ENCODE measurements at places on chromosomes 3 and 15.

DNA sequence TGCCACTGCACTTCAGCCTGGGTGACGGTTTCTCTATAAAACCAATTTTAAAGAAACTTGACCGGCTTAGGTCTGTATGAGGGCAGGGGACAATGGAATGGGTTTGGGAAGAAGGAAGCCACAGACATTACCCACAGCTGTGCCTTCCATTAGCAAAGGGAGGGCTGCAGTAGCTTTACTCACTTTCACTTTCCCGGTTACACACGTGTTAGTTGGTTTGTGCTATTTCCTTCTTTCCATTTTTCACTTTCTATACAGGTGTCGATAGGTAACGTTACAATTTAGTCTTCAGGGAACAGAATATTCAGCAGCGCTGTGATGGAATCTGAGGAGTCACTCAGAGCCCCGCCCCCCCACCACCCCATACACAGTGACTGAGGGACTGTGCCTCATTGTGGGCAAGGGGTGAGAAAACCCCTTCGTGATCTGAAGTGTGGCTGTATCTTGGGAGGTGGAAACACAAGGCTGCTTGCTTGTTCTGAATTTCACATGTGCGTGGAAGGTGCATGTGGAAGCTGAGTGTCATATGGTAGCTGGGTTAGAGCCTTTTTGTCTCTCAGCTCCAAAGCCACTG is 44.8 kb upstream of the RPL32 start:
- DNase-seq: peak; percentile 52

DNA sequence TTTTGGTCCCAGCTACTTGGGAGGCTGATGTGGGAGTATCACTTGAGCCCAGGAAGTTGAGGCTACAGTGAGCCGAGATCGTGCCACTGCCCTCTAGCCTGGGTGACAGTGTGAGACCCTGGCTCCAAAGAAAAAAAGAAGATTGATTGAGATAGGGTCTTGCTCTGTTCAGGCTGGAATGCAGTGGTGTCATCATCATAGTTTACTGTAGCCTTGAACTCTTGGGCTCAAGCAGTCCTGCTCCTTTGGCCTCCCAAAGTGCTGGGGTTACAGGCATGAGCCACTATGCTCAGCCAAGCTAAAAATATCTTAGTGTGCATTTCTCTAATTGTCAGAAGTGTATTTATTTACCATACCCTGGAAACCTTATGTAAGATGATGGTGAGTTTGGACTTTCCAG is 43.9 kb downstream of the IGF1R start:
- no peak for DNase-seq

GRCh38 chr3:128383316-128384235 is 83.1 kb downstream of the DNAJB8 start:
- DNase-seq: peak; percentile 62

- DNase-seq: no peak
Measured at GRCh38 chr15:75178171-75178937, 23.3 kb upstream of the C15orf39 start.

DNA sequence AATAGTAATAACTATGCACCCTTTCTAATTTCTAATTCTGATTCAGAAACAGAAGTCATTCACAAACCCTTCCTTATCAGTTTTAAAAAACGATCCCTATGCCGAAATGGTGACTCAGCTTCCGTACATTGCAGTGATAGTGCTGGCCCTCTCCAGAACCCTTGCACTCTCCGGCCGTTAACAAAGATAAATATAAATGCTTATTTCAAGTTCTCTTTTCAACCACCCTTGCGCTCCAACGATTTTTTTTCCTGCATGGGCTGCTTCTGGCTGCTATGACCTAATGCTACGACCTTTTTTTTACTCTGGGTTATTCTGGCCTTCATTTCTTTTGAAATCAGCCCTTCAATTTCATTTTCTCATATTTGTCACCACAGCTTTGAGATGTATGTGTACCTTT is 646.2 kb downstream of the NTRK3 start:
- no peak for DNase-seq

GRCh38 chr15:77479015-77479414 is 58.3 kb downstream of the HMG20A start:
- no peak for DNase-seq

DNA sequence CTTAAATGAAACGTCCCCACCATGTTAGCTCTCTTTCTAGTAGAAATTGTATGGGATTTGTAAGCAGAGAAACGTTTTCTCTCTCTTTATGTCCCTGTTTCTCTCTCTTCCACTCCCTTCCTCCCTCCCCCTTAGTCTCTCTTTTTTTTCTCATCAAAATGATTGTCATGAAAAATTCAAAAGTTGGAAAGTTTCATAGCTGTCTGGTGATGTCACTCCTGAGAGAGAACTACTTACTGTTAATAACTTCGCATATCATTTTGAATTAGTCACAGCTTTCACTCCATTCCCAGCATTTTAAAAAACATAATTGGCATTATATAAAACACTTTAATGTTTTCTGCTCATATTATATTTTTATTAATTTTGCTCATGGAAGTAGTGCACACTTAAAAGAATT is 331.1 kb downstream of the C3orf38 start:
- DNase-seq: no peak

GRCh38 chr15:79060175-79060574 is 30.4 kb downstream of the RASGRF1 start:
- no peak for DNase-seq

DNA sequence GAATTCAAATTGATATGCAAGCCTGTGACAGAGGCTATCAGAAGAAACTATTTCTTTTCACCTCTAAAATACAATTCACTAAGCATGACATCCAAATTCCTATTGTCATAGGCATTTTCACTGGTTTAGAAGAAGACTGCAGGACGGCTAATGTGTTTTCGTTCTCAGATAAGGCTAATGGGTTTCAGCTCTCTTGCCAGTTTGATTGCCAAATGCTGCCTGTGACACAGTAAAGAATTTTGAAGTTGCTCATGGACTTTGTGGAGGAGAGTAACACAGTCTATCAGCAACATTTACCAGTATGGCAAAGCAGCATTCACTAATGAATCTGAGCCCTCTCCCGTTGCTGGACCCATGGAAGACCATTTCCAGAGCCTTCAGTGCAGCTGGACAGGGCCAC is 948.1 kb downstream of the FHIT start:
- DNase-seq: no peak

DNA sequence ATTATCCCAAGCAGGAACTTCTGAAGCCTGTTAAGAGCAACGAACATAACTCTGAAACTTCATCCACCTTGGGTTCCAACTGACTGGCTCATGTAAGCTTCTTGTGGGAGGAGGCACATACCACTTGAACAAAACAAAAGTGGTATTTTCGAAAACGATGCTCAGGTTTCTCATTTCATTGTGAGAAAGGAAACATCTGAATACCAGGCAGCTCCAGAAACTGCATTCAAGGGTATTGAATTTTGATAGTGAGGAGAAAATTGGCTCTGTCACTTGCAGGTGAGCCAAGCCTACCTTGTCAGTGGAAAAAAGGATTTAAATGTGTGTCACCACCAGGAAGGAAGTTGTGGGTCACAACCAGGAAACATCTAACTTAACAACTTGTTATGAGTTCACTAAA is 218.1 kb upstream of the SATB1 start:
- no peak for DNase-seq

GRCh38 chr3:48535578-48535977 is 21.0 kb downstream of the PFKFB4 start:
- no peak for DNase-seq

- DNase-seq: no peak
Measured at GRCh38 chr3:25304916-25305315, 123.1 kb upstream of the RARB start.

DNA sequence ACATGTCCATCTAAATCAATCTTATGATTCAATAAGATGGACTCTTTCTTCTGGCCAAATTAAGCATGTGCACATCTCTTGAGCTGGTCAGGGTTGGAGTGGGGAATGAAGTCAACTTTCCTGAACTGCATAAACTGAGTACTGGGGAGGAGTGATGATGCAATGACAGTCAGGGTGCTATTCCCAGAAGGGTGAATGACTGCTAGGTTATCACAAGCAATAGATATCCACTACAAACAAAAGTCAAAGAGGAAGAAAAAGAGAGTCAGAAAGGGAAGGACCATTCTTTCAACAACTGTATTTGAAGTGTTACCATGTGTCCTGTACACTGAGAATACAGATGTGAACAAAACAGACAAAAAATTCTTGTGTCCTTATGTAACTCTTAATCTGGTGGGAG is 70.0 kb downstream of the ALCAM start:
- no peak for DNase-seq

GRCh38 chr15:64901914-64902313 is 9.8 kb upstream of the ANKDD1A start:
- DNase-seq: no peak

DNA sequence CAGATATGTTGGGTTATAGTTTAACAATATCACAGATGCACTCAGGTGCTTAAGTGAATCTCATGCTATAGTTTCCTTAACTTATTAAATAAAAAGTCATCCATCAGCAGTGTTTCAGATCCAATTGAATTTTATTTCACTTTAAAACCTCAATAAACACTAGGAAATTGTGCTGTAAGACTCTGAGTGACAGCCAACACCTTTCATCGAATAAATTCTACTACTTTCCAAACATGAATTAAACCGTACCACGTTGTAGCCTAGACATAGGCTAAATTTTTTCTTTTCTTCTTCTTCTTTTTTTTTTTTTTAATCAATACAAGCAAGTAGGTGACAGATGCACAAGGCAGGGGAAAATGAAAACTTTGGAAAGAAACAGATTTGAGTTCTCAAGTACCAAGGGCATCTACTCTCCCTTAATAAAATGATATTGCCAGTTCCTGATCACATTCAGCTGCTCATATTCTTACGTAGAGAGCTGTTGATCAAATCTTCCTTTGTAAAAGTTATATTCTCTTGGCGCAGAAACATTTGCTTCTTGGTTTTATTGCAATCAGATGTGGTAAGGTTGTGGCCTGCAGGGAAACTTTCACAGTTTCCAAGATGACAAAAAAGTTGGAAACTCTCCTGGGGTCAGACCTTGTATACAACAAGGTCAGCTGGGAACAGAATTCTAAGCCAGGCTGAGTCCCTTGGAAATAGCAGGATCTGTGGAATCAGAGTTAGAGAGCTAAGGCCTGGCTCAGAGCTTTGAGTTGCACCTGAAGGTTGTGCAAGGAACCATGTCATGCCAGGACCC is 147.7 kb downstream of the CD47 start:
- DNase-seq: no peak

- no peak for DNase-seq
Measured at GRCh38 chr3:57224856-57225255, 2.7 kb upstream of the APPL1 start.

DNA sequence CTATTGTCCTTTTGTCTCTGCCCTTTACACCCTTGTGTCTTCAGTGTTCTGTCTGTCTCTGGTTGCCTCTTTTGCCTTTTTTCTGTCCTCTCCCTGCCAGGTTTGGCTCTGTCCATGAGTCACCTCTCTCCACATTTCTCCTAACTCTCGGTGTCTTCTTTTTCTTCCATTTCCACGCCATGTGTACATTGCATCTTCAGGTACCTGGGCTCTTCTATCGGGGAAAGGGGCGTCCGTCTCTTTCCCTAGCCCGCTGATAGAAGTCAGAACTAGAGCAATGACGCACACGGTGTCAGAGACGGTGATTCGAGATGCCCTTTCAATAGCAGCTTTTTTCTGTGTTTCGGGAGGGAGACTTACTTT is 641 bp downstream of the OPA1 start:
- peak; percentile 80 for DNase-seq

- DNase-seq: no peak
Measured at GRCh38 chr3:177883957-177884356, 652.3 kb upstream of the KCNMB2 start.

DNA sequence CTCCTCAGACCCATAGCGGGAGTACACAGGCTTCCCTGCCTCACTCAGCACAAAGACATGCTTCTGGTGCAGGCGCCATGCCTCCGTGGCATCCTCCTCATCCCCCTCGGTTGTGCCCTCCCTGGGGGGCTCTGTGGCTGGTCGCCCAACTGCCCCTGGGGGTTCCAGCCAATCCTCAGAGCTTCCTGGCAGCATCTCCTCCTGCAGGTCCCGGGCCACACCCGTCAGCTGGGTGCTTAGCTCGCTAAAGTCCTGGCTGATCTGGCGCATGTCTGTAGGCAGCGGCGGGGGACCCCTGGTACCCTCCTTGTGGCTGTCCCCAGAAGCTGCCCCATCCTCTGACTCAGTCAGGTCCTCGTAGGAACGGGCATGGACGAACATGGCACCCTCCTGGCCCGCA is 7.9 kb upstream of the MST1R start:
- DNase-seq: no peak

DNA sequence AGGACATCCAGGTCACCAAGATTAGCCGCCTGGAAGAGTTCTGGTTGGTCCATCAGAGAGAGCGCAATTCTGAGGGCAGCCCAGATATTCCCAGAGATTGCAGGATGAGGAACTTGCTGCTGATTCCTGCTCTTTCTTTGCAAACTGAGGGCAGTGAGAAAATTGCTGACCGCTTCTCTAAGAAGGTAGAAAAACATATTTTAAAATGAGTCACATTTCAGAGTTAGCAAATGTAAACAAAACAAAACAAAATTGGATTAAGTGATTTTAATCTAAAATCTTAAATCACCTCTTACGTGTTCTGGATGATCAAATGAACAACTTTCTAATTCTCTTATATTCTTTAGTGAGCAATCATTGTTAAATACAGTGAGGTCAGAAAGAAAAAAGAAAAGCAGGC is 149.0 kb downstream of the USP13 start:
- no peak for DNase-seq

DNA sequence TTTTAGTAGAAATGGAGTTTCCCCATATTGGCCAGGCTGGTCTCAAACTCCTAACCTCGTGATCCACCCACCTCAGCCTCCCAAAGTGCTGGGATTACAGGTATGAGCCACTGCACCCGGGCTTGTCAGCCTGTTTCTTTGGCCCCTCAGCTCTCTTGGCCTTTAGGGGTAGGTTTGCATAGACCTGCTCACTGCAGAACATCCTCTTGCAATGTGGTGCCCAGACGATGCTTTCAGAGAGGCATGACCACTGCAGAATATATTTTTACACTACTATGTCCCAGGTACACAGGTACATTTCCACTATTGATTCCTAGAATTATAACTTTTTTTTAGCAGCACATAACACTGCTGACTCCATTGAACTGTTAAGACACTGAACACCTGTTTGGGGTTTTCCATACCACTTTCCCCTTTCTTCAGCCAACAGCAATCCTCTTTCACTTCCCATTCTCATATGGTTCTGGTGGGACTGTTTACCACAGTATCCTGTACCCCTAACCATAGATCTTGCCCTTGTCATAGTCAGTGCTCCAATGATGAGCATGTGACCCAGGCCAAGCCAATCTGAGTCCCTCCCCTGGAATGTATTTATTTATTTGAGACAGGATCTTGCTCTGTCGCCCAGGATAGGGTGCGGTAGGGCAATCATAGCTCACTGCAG is 21.1 kb downstream of the CCDC32 start:
- no peak for DNase-seq

GRCh38 chr3:128584412-128585020 is 66.1 kb downstream of the RPN1 start:
- DNase-seq: peak; percentile 88

GRCh38 chr3:50575372-50575771 is 6.0 kb downstream of the HEMK1 start:
- DNase-seq: no peak

DNA sequence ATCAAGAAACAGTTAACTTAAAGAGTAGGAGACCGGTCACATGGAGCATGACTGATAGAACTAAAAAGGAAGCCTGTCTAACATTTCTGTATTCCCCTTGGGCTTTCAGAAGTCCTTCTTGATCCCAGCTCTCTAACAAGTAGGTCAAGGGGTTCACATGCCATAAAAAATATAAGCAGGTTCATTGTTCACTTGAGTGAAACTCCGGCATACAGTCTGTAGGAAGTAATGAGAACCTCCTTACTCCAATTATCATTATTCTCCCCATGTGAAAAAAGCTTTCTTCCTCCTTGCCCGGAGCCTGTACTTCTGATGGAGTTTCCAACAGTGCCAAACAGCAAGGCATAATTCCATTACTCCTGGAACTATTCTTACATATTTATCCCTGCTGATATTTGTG is 242.8 kb upstream of the CNTN4 start:
- DNase-seq: no peak

Measured in Karpas-422 (cell line).